ENCODE measurements at places on chromosomes 16 and 17.
A peak's percentile ranks its signal among the peaks of the same experiment; 100 is the strongest.

DNA sequence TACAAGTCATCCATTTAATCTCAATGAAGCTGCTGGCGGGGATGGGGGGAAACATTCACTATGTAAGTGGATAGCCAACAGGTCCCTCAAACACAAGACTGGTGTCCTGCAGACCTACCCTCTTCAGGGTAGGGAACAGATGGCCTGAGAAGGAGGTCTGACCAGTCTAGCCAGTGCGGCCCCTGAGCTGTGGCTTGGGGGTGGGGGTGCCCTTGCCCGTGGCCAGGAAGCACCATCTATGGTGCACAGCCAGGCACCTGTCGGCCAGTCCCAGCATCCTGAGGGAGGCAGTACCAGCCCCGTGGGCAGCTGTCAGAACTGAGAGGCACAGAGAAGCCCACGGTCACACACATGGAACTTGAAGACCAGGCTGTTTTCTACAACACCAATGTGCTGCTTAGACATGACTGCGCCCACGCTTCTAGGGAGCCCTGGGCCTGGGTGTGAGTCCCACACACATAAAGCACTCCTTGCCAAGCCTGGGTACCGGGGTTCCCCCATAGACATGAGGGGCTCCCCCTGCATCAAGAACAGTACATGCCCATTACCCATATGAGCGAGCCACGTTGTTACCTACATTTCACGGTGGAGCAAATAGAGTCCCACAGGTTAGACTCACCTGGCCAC is 40.9 kb downstream of the RMI2 start:
- no peak for DNase-seq

GRCh38 chr17:40950176-40950575 is 12.7 kb upstream of the KRT23 start:
- DNase-seq: no peak

DNA sequence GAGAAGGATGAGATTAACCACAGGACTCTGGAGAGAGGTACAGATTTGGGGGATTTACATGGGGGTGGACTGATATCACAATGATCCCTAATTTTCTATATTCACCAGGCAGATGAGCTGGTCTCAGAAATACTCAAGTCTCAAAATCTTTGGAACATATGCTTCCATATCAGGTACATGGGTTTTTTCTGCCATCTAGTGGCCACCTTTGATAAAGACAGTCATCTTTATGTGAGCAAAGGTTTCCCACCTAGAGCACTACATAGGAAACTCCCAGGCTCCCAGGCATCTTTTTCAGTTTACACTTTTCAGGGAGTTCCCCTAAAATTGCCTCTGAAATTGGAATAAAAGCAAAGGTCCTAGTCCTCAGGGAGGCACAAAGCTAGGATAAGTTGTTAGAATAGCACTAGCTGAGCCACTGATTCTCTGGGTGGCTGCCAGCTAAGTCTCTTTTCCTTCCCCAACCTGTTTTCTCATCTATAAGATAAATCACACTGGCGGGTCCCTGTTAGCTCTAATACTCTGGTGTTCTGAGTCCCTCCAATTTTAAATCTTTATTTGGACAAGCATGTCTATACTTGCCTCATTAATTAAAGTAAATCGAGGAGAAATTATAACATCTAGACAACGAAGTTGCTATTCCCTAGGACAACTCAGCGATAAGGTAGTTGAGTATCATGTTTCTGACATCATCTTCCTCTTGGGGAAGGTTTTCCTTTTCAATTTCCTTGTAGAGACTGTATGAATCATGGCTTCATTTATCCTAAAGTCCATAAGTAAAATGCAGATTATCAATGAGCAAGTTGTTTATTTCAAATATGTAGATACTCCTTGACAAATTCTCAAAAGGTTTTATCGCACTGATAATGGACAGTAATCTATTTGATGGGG is 19.0 kb upstream of the MON1B start:
- peak; percentile 76 for DNase-seq

- DNase-seq: no peak
Measured at GRCh38 chr16:30947541-30947858, 1.4 kb upstream of the ORAI3 start.

DNA sequence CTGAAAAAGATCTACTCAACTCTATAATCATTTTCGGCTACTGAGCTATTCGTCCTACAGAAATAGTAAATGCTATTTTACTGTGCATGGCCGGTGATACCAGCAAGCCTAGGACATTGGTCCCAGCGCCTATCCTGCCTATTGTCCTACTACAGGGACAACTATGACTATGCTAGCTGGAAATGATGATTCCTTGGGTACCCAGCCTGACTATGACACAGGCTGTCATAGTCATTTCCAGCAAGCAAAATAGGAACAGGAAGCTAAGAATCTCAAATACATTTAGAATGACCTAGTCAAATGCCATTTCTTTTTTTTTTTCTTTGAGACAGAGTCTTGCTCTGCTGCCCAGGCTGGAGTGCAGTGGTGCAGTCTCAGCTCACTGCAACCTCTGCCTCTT is 33.7 kb upstream of the HSBP1 start:
- DNase-seq: no peak

DNA sequence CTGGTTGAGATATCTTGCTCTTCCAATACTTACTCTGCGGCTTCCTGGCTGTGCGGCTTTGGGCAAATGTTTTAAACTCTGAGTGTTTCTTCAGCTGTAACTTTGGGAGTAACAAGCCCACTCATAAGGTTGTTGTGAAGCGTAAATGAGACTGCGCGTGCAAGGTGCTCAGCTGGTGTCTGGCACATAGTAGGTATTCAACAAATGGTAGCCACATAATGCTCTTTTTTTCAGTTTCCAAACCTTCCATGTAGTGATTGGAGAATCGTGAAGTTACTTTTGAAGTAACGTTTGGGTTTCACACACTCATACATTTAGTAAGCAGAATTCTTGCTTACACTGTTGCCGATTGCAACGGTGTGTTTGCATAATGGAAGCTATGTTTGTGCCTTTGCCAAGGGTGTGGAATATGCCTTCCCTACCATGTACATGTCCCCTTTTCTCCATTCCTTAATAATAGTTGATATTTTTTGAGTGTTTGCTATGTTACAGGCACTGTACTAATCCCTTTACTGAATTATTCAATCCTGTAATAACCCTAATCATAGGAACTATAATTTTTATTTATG is 829 bp downstream of the DHRS7B start:
- DNase-seq: peak; percentile 26

- no peak for DNase-seq
Measured at GRCh38 chr17:78230996-78231935, at the start of gene TMEM235. TMEM235 (plus strand) TSS chr17:78231631; CDS start chr17:78232024, 393 bp downstream.

- no peak for DNase-seq
Measured at GRCh38 chr17:44233582-44233981, 14.1 kb upstream of the UBTF start.

DNA sequence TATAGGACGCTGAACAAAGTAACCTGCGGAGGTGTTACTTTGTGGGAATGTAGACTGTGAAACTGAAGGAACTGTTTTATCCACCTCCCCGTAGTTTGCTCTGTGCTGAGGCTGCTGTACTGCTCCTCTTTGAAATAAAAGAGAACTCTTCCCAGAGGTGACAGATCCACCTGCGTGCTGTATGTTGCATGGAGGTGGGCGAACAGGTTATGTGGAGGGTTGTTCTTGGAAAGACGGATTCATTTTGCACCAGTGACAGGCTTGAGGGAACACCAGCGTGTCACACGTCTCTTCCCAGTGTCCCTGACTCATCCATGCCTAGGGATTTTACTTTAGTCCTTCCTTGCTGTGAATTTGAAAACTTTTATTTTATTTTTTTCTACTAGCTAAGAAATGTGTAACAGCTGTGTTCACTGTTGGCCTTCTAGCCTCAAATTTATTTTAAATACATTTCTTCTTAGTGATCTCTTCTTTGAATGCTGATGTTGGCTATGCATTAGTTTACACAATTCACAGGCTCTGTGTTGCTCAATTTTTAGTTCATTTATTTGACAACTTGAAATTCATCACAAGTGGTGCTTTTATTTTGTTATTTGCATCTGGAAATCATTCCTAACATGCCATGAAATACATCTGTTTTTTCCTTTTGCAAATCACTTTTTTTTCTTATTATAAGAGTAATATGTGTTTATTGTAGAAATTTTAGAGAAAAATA is 512.4 kb downstream of the CDH13 start:
- DNase-seq: peak; percentile 42

DNA sequence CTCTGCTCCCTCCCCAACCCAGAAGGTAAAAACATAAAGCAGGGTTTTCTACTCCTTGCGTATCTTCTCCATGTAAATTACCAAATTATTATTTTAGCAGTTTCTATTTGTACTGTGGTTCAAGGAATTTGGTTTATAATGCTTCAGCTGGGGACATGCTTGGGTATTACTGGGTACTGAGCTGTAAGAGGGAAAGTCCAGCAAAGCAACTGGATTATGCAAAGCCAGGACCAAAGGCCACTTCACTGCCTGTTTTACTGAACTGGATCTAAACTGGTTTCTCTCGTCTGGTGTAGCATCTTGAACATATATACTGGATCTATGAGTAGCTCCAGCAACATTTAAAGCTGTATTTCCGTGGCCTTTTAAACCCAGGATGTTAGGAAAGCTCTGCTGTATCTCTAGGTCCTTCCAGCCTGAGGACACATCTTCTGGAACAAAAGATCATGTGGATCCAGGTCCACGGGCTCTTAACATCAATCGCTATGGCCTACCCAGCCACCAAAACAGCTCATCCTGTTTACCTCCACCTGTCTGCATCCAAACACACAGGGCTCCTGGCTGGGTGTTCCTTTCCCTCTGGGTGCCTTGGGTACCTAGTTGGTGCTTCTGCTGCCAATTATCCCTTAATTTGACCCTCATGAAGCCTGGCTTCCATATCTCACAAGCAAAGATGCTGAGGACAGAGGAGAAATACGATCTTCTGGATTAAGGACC is 7.2 kb downstream of the PMP22 start:
- no peak for DNase-seq

DNA sequence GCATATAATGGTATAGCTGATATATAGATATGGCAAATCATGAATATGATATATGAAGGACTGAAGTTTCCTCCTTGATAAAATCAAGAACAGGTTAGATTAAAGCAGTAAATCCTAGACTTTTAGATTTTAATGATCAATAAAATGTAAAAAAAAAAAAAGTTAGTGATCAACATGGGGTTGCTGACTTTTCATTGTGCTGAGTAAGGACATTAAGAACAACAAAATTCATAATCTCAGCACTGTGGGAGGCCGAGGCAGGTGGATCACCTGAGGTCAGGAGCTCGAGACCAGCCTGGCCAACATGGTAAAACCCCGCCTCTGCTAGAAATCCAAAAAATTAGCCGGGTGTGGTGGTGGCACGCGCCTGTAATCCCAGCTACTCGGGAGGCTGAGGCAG is 10.4 kb upstream of the CHD3 start:
- DNase-seq: no peak

- no peak for DNase-seq
Measured at GRCh38 chr16:52568983-52569690, 22.2 kb upstream of the TOX3 start.

GRCh38 chr16:30570636-30571444 is 674 bp downstream of the ZNF688 start:
- peak; percentile 25 for DNase-seq

- no peak for DNase-seq
Measured at GRCh38 chr17:59800530-59800942, 92.2 kb downstream of the TUBD1 start.
